ENCODE measurements at places on chromosomes 3 and 15.

DNA sequence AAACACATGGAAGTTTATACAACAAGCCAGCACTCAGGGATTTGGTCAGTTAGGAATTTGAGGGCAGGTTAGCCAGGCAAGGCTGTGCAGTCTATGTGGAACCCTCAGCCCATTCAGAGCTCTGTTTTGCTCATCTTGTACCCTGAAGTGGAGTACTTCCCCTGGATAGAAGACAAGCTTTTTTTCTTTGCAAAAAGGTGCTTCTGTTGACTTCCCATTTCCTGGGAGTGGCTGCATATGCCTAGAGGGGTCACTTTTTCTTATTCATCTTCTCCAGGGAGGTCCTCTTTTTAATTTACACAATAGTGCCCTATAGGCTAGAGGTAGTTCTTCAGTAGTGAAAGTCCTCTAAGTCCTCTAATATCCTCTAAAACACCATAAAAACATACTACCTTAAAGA lies 225.0 kb upstream of the P2RY1 start:
- no peak for DNase-seq

GRCh38 chr3:99012051-99012450 lies 110.6 kb upstream of the DCBLD2 start:
- DNase-seq: no peak

DNA sequence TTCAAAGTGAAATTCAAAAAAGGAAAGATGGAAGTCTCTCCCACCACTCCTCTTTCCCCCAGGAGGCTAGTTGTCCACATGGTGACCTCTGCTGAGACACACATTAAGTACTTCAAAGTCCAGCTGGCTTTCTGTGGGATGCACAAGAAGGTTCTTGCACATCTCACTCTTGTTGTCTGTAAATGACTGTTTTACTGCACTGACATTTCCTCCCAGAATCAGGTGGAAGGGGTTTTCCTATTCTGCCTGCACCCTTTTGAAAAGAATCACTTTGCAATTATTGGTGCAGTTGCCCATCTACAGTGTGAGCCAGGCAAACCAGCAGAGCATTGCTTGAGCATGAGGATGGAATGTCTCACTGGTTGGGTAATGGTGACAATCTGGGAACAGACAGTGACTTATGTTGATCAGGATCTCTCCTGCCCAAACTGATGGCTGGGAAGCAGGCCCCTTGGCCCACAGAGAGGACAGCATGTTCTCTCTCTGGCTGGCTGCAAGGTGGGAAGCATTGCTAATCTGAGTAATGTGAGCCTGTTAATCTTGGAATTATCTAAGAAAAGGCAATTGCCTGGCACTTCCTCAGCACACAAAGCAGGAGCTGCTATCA lies 347.7 kb upstream of the SATB1 start:
- DNase-seq: no peak

GRCh38 chr3:196227121-196227561 lies 10.8 kb downstream of the SLC51A start:
- DNase-seq: no peak

DNA sequence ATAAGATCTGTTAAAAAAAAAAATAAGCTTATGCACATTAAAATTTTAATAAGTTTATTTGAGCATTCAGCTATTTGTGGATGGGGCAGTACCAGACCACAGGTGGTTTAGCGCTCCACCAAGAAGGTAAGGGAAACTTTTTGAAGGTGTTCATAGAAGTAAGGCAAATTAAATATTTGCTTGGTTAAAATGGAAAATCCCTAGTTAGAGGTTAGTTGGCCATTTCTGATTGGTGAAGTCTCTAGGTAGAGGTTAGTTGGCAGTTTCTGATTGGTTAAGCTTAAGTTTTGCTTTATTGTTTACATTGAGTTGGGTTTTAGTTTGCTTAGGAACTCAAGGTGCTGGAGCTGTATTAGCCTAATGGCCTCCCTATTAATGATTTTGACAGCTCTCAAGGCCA lies 30.7 kb downstream of the SCN11A start:
- no peak for DNase-seq

DNA sequence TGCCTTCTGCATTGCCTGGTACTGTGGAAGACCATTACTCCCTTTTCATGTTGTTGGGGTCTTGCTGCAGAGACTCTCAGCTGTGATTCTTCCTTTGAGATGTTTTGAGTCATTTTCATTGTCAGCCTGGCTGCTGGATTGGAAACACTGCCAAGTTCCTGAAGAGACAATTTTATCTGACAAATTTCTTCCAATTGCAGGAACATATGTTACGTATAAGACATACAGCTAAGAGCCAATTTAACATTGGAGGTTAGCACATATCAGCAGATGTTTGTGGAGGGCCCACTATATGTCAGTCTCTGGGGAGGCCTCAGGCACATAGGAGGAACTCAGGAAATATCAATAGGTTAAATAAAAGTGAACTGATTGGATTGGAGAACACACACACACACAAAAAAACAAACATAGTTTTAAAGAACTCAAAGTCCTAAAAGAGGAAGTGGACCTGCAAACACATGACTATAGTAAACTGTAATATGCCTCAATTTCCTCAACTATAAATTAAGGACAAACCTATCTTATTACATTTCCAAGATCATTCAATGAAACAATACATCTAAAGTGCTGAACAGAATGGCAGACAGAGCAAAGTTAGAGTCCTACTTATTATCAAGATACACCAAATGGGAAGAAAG lies 172.3 kb downstream of the MYRIP start:
- no peak for DNase-seq

GRCh38 chr3:36540888-36541518 lies 160.7 kb downstream of the STAC start:
- peak; percentile 8 for DNase-seq
